ENCODE measurements at places on chromosomes 13 and 19.

DNA sequence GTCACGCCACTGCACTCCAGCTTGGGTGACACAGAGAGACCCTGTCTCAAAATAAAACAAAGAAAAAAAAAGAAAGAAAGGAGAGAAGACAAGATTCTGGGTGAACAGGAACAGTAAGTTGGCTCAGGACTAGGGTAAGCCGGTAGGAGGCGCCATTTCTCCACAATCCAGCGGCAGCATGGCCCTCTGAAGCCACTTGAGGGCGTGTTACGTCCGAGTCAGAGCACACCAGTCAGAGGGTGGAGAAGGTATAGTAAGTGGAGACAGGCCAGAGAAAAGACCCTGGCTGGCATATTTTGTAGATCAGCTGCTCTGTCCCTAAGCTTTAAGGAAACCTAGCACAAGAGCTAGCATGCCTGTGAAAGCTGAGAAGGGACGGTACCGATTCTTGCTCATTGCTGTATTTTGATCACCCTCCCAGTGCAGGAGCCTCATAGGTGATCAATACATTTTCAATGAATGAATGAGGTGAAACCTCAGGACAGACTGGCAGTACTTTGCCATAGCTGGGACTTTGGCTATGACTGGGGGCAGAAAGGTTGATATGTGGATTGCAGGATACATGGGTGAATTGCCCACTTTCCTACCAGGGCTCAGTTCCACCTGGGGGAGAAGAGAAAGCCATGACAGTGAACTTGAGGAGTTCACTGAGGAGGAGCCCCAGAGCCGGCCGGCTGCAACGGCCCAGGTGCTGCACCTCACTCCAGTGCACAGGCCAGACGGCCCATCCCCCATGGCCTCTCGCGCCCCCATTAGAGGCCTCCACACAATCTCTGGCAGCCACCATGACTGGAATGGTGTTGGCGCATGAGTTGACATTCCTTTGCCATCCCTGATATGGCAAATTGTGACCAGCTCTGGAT is 23.5 kb downstream of the POU2F2 start:
- DNase-seq: peak; percentile 69

DNA sequence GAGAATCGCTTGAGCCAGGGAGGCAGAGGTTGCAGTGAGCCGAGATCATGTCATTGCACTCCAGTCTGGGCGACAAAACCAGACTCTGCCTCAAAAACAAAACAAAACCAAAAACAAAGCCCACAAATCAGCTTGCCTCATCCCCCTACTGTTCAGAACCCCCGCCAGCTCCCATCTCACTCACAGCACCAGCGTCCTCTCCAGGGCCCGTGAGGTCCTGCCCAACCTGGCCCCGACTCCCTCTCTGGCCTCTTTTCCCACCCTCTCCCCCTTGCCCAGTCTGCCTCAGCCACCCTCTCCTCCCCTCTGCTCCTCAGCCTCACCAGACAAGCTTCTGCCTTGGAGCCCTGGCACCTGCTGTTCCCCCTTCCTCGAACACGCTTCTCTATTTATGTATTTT is 3.8 kb downstream of the SLC8A2 start:
- DNase-seq: no peak

DNA sequence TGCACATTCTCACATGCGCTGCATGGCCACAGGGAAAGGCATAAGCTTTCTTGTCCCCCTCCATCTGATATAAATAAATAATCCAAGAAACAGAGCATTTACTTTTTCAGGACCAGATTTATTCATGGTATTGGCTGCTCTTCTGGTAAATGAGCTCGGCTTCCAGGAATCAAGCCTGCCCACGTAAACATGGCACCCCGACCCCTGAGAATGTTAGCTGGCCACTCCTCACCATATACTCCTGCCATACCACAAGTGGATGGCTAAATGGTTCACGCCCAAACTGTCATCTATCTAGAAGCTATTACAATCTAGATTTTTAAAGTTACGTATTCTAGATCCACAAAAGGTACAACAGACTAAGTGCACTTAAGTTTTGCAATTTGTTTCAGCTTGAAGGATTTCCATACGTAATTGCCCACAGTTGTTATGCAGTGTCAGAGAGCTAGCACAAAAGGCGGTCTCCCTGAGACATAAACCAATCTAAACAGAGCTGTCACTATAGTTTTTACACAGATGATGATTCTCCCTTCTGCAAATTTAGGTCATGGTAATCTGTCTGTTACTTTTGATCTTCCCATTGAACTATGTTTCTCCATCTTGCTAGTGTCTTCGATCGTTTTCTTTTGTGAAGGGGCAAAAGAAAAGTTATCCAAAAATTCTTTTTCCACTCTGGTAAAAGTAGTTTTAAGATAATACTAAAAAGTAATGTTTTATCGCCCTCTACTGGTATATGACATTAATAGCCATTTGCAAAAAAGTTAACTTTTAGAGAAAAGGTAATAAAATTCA is 16.2 kb upstream of the FOXO1 start:
- DNase-seq: no peak

DNA sequence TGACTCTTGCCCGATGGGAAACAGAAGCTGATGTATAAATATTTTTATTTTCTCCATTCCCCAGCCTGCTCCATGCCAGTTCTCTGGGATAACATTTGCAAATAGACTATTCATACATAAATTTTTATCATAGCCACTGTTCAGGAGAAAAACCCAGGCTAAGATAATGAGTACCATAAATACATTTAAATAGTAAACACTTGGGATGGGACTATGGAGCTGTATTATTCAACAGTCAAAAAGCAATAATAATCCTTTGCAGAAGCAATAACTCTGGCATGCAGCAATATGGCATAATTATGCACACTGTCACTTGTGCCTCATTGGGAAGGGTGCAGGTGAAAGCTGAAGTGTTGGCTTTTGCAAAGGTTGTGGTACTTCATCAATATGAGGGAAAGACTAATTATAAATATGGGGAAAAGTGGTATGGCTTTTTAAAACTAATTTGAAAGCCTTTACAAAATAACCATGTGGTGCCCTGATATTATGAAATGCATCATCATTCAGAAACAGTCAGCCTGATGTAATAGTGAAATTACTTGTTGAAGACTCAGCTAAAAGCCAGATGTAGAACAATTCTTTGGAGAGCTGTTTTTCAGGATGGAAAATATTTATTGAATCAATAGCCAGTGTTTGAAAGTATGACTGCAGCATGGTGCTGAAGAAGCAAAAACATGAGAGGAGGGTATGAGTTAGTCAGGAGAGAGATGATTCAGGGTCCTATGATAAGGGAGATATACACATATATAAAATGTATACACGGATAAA is 2476.7 kb downstream of the PCDH9 start:
- peak; percentile 4 for DNase-seq

GRCh38 chr19:11268783-11269267 is 6.5 kb upstream of the DOCK6 start:
- peak; percentile 45 for DNase-seq

DNA sequence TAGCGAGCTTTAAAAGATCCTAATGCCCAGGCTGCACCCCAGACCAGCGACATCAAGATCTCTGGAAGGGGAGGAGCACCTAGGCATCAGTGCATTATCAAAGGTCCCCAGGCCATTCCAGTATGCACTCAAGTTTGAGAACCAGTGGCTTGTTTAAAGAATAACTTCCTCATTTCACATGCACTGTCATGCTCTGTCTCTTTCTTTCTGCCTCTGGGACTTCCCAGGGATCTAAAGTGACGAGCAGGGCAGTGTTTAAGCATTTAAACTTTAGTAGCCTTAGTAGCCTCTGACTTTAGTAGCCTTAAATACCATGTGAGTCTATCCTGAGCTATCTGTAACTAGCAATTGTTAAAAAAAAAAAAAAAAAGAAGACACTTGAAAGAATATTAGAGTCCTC is 8.9 kb upstream of the FARP1 start:
- no peak for DNase-seq

GRCh38 chr13:30711375-30711774 is 24.0 kb upstream of the ALOX5AP start:
- peak; percentile 60 for DNase-seq
